ENCODE measurements at places on chromosomes 5 and 9.

DNA sequence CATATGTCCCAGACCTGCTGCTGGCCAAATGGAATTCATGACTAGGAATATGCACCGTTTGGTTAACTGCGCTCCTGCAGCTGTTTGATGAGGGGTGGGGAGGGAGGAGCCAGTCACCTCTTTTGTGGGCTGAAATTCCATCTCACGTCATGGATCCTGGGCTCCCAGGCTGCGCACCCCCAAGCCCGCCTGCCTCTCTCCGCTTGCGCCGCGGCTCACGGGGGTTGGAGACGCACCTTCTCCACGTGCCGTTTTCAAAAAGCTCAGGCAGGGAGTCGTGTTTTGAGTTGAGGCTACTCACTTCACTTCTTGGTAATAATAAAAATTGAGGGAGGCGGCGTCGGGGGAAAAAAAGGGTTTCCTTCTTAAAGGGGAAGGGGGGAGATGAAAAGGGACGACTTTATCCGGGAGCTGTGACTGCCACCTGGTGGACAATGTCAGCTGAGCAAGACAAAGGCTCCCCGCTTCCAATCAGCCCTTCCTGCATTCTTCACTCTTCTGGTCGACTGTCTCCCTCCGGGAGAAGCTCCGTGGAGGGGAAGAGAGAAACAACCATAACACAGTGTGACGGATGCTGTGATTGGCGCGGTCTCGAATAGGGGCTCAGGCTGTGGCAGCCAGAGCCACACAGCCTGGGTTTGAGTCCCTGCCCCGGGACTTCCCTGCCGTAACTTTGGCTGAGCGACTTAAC lies 15.9 kb upstream of the C5orf47 start:
- peak; percentile 65 for DNase-seq

GRCh38 chr5:179865491-179866240 lies 7.0 kb upstream of the MRNIP start:
- no peak for DNase-seq

DNA sequence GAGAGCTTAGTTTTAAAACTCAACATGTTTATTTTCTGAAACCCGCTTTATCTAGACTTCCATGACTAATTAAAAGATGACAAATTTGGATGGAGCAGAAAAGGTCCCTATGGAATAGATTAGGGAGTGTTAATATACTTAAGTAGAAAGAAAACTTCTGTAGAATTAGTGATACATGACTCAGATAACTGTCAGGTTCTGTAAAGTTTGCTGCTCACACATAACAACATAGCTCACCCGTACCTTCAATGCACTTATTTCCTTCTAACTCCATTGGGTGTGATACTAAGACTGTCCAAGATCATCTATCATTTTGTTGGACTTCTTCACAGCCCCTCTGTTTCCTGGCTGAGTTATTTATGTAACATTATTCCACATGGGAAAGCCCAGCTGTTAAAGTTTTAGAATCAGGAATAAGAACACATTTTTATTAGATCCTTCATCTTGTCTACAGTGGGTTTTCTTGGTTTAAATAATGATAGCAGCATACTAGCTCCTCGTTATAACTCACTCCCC lies 27.8 kb downstream of the TMEM167A start:
- no peak for DNase-seq

DNA sequence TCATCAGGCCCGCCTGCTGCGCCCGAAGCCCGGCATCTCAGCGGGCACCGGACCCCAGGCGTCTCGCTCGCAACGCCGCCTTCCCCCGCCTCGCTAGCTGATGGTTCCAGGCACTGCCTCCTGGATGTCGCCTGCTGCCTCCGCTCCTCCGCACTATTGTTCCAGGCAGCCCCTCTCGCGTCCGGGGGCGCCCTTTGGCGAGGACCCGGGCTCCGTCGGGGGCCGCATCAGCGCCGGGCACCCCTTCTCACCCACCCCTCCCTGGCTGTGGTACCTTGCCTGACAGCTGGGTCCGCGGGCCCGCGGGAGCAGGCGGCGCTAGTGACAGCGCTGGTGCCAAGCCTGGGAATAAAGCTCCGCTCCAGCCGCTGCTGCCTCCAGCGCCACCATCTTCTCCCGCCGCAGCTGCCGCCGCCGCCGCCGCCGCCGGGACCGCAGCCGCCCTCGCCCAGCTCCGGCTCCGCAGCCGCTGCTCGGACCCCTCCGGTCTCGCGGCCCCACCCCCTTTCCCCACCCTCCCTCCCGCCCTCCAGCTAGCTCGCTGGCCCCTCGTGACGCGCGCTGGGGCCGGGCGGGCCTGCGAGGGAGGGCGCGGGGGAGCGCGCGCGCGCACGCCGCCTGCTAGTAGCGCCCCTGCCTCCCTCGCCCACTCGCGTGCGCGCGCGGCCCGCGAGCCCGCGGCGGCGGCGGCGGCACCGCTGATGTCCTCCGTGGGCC lies at the start of gene APBA1:
Gene APBA1, minus strand, starts transcription at position 493 of the 717 bp plus-strand sequence.
- peak; percentile 17 for DNase-seq

GRCh38 chr5:121138495-121138907 lies 674.4 kb downstream of the PRR16 start:
- DNase-seq: no peak

- DNase-seq: no peak
Observed at GRCh38 chr5:72063219-72063819, 44.0 kb upstream of the MAP1B start.

DNA sequence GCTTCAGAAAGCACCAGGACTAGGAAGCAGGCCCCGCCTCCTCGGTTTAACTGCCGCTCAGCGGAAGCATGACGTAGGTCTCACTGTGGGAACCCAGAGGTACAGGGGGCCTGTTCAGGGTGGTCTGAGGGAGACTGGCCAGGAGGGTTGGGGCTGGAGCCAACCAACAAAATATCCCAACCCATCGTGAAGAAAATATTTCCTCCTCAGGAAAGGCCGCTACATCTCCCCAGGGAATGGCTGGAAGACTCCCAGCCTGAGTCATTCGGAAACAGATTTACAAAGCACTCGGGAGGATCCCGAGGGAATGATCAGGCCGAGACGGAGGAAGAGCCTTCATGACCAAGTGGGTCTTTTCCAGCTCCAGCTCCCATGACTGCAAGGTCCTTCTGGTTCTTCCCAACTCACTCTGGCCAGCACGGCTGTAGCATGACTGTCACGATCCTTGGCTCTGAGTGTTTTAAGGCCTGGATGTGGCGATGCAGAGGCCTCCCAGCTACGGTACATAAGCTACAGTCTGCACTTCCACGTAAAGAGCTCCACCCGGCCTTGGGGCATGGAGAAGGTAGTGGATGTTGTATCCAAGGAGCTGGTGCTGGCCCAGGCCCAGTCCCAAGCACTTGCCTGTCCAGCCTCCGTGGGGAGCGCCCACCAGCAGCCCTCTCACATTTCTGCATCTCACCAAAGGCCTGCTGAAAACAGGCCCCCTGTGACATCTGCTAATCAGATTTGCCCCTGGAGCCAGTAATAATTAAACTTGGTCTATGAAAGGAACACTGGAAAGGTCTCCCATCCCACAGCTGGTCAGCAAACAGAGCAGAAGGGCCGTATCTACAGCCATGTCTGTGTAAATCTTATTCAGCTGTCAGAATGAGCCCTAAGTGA lies 100.6 kb downstream of the LHFPL2 start:
- no peak for DNase-seq

GRCh38 chr9:131203431-131204218 lies 72.7 kb downstream of the FAM78A start:
- no peak for DNase-seq

DNA sequence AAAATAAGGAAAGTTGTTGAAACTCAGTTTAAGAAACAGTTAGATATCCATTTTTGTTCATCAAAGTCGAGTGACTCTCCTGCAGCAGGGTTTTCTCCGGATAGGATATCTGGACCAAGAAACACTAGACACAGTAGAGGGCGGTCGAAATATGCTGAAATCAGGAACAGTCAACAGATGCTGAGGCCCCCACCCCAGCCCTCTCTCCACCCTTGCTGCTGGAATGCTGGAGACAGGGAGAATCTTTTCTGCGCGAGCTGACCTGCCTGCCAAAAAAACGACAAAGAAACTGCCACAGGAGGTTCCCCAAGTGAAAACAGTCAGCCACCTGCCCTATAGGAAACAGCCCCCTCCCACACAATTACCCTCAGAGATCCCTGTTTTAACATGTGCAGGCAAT lies 4.3 kb upstream of the IL13 start:
- DNase-seq: no peak

GRCh38 chr9:108642871-108643270 lies 212.9 kb downstream of the ACTL7B start:
- no peak for DNase-seq

DNA sequence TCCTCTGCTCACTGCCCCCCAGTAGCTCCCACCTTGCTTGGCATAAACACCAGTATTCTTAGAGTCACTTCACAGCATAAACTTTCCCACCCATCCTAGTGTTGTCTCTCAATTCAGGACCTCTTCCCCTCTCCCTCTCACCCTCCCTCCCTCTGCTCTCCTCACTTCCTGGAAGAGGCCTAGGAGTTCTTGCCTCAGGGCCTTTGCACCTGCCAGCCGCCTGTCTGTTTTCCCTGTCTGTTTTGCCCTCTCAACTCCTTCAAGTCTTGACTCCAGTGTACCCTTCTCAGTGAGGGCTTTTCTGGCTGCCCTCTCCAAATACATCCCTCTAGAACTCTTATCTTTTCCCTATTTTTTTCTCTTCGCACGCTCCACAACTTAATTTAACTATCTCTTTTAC lies 86.2 kb downstream of the ENTREP1 start:
- DNase-seq: no peak

GRCh38 chr5:135395866-135396265 lies 3.2 kb downstream of the MACROH2A1 start:
- no peak for DNase-seq

GRCh38 chr5:1517838-1518237 lies 5.9 kb downstream of the LPCAT1 start:
- no peak for DNase-seq

GRCh38 chr5:15717001-15717400 lies 217.0 kb downstream of the FBXL7 start:
- DNase-seq: no peak

DNA sequence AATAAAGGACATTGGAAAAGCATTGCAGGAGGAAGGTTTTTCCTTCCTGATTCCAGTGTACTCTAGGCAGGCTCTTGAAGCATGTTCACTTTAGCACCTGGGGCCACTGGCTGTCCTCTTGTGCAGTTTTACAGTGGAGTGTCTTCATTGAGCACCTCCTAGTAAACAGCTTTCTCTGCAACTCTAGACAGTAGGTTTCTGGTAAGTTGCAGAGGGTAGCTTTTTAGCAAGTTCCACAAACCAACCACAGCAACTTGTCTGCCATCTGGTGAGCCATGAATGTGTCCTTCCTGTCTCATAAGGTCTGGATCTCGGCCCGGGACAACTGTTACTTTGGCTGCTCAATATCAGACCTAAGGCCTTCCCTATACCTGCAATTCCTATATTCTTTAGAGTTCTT lies 488.0 kb downstream of the MAN2A1 start:
- DNase-seq: no peak

GRCh38 chr9:117722108-117722761 lies 18.0 kb downstream of the TLR4 start:
- DNase-seq: no peak

GRCh38 chr5:73826301-73827105 lies 200.5 kb downstream of the ARHGEF28 start:
- no peak for DNase-seq

DNA sequence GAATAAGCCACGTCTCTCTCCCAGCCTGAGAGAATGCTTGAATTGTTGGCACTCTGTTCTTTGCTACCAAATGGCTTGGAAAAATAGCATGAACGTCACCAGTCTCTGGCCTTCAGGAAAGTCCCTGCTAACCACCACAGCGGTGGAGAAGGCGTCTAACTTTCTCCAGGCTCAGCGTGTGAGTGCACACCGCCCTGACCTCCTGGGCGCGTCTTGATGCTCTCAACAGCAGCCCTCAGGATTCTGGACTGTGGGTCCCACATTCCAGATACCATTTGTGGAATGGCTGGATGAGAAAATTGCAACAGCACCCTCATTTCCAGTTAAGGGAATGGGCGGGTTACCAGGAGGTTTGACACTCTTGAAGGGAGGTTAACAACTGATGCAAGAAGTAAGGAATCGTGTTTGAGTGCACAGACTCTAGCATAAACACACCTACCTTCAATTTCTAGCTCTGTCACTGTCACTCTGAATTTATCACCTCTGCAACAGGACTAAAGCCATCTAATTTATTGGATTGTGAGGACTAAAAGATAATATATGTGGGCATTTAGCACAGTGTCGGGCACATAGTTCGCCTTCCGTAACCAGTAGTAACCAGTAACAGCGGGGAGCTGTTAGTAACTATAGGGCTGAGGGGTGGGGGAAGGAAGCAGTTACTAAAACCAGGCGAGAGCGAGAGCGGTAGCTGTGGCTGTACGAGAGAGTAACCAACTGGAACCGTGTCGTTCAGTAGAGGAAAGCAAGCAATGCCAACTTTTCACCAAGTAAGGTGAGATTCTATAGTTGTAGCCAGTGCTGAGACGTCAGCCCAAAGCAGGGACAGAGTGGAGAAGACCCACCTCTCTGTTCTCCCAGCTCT lies 807 bp upstream of the PLGRKT start:
- DNase-seq: no peak

GRCh38 chr9:111176511-111176910 lies 138.2 kb upstream of the LPAR1 start:
- DNase-seq: no peak

DNA sequence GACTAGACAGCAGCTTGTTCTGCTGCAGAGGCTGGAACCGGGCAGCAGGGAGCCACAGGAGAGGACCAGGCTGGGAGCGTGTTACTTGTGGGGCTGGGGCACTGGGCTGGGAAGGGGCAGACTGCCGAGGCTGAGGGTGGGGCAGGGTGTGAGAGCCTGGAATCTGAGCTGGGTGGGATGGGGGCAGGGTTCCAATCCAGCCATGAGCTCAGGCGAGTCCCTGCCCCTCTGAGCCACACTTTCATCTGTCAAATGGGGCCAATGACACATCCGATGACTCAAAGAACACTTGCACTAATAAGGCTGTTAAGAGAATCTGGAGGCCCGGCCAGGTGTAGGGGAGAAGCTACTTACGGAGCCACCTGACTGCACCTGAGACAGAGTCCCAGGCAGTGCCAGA lies 18.7 kb upstream of the WDR38 start:
- DNase-seq: no peak

DNA sequence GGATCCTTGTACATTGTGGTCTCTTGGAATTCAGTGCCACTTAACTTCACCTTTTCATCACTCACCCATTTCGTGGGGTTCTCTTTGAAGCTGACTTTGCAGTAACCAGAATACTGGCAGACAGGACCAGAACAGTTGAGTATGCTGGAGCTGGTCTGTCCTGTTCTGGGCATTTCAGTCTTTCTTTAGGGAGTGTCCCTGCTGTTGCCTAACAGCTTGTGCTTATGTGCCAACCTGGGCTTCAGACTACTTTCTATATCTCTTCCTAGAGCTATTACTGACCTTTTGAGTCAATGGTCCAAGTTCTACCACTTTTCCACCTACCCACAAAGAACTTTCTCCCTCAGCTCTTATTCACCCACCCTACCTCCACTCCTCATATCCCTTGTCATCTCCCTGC lies 10.0 kb upstream of the INSL6 start:
- no peak for DNase-seq

GRCh38 chr5:66906021-66906420 lies 290.6 kb downstream of the CD180 start:
- DNase-seq: no peak

DNA sequence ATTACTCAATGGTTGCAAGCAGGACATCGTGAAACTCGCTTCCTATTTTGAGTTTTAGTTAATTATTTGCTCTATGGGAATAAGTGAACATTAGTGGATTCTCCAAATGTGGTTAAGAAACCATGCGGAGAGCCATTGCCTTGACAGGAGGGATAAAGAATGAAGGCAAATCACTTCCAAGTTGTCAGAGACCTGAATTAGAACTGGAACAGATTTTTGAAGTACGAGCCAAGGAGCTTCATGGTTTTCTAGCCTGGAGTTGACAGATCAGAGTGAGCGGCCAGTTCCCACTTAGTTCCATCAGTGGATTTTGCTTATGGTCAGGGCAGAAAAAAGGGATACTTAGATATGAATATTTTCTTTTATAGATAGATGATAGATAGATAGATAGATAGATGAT lies 171.4 kb upstream of the CDH10 start:
- DNase-seq: no peak

Measured in stimulated activated CD4-positive, alpha-beta T cell treated with anti-CD3 and anti-CD28 coated beads, Interleukin-1b, Interleukin-23, amount 100 ng/mL, for 24 hours (primary cell).